Hematopoietic multipotent progenitor cell treated with erythropoietin and hydrocortisone succinate and interleukin-3 and kit ligand, for 6 days (in vitro differentiated cells): ENCODE measurements at places on chromosomes 12 and 14.

GRCh38 chr12:117140397-117141096 is 41.3 kb upstream of the TESC start:
- DNase-seq, result no peak

- no peak for DNase-seq
Observed at GRCh38 chr14:67077921-67078320, 111.3 kb upstream of the GARIN2 start.

DNA sequence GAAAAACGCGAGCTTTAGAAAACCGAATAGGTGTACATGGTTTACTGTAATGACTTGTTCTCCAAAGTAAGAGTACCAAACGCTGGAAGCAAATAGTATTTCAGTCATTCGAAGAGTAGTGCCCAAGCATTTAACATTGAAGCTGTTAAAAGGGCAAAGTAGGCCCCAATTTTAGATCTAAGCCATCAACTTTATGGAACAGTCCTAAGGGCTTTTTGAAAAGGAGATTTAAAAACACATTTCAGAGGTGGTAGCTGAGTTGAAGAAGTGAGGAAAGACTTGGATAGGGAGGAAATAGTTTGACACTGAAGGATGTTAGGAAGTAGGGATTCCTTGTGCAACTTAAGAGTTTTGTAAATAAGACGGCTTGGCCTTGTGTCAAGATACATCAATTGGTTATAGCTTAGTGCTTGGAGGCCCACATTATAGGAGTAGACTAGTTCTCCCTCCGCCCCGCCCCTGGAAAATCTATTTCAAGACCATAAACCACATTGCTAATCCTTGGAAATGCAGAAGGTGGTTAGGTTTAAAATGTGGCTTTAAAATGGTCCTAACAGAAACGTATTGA is 783 bp upstream of the TUBA1B start:
- DNase-seq, result peak; percentile 64

- peak; percentile 51 for DNase-seq
Observed at GRCh38 chr12:121467638-121468498, 68.0 kb downstream of the RNF34 start.

- DNase-seq, result no peak
Observed at GRCh38 chr14:51512316-51512715, 139.4 kb upstream of the FRMD6 start.
